ENCODE measurements at places on chromosomes 2 and 18. TPM values are rescaled to one million over a fixed set of nuclear protein-coding genes. Genes with fewer than 3 reads are reported as not detected.
A peak's percentile ranks its signal among the peaks of the same experiment; 100 is the strongest.

Gene DRC1
- 1.6 TPM for polyA plus RNA-seq

- DNase-seq: peak; percentile 48
Measured at GRCh38 chr2:238370823-238371372, 50.6 kb downstream of the TRAF3IP1 start.

- no peak for DNase-seq
Measured at GRCh38 chr2:163593982-163594381, 141.8 kb downstream of the FIGN start.

- DNase-seq: no peak
Measured at GRCh38 chr18:23743733-23744333, 54.6 kb downstream of the LAMA3 start.
